ENCODE measurements at places on chromosomes 11 and 22.

- no peak for DNase-seq
These were observed 8.8 kb downstream of the POU2F3 start for GRCh38 chr11:120248551-120249278.

GRCh38 chr11:79381036-79381435 lies 59.8 kb downstream of the TENM4 start:
- no peak for DNase-seq

DNA sequence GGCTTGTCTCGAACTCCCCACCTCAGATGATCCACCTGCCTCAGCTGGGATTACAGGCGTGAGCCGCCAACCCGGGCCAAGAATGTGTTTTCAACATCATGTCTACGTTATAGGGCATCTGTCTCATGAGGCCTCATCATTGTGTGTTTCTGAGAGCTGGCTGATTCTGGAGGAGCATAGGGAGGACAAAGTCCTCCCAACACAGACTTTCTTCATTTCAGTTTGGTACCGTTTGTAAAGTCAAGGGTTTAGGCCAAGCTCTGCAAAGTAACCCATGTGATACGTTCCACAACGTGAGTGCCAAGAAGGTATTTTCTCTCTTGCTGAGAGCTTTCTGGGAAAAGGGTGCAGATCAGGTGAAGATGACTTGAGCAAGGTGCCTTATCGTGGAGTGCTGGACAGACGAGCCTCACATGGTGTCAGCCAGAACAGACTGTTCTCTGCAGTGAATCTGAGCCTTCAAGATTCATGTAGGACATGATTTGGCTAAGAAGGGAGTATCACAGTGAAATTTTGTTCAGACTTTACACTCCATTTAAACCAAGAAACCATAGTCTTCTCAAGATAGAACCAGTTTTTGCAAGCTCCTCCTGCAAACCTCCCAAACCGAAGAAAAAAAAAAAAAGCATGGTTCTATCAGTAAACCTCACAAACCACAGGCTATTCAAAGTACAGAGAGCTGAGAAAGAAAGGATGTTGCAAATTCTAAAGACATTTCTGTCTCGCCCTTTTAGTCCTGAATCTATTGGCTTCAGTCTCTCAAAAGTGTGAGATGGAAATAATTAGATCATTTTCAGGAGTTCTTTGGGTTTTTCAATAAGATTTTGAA lies 71.7 kb downstream of the DBX1 start:
- DNase-seq: no peak

DNA sequence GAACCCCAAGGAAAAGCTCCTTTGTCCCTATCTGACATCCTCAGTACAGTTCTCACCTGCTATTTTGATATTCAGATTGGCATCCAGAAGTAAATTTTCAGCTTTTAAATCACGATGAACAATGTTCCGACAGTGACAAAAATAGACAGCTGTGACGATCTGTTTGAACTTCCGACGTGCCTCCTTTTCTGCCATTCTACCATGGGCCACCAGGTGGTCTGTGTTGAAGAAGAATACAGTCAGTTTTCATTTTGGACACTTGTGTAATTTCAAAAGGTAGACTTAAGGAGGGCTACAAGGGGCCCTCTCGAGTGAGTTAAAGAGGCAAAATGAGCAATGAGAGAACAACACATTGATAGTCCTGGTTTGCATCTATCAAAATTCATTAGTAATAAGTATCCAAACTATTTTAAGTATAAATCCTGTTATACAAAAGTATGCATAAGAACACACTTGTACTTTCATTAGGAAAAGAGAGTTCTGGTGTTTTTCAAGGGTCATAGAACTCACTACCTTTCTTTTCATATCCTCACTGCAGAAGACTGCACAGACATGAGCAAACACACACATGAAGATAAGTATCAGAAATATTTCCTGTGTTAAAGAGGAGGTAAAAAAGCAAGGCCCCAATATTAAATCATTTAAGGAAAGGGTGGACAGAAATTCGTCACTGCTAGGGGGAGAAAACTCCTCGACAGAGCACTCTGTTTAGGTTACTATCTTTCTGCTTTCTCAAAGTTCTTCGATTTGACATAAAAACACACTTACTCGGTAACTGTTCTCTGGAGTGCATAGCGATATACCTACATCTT lies 89.9 kb upstream of the APOA1 start:
- DNase-seq: peak; percentile 55

GRCh38 chr11:64834723-64835615 lies 9.5 kb downstream of the CDC42BPG start:
- DNase-seq: no peak

Data from T-helper 1 cell (primary cell).